Ovary (tissue), 10 donors: ENCODE measurements at places on chromosomes 5 and 9. TPM values are rescaled to one million over a fixed set of nuclear protein-coding genes. Genes with fewer than 3 reads are reported as not detected.

WNT8A gene
- total RNA-seq = not detected

GRCh38 chr5:132419502-132420468 lies 50.3 kb downstream of the SLC22A5 start:
- DNase-seq = peak; percentile 60

CEMIP2 gene
- total RNA-seq = 15.1 TPM

DNA sequence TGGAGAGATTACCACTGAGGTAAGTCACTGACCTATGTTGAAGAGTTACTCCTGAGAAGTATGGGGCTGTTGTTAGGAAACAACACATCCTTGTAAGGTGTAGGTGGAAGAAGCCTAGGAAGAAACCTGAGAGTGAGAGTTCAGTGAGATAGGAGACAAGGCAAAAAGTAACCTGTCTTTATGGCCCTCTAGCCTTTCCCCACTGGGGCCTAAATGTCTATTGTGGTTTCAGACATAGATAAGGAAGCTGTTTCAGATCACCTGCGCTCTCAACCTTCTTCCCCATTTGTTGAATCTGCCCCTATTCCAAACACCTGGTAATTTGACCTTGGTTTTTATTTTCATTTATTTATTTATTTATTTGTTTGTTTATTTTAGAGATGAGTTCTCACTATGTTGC lies 397.1 kb upstream of the RORB start:
- no peak for DNase-seq

MTX3 gene
- 20.5 TPM for total RNA-seq

SLC6A3 gene
- 0.46 TPM for total RNA-seq

ZBED3 gene
- 15.9 TPM for total RNA-seq

- no peak for DNase-seq
These were observed 988.3 kb downstream of the TLE1 start for GRCh38 chr9:80701061-80701460.

DNA sequence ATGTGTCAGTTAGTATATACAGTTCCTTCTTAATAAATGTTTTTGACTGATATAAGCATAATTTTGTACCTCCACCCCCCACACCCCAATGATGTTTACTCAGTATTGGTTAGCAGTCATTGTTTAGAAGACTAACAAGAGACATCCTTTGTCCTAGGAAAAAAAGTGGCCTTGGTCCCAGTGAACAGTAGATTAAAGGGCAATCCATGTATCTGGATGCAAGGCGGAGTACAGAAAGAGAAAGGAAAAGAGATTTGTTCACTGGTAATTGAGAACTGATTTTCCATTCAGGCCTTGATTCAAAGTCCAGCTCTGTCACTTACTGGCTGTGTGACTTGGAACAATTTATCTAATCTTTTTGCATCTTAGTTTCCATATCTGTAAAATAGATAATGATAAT lies 4.6 kb downstream of the RALGPS1 start:
- DNase-seq = no peak

GLRA1 gene
- total RNA-seq = not detected

RNF145 gene
- total RNA-seq = 45.7 TPM

DNA sequence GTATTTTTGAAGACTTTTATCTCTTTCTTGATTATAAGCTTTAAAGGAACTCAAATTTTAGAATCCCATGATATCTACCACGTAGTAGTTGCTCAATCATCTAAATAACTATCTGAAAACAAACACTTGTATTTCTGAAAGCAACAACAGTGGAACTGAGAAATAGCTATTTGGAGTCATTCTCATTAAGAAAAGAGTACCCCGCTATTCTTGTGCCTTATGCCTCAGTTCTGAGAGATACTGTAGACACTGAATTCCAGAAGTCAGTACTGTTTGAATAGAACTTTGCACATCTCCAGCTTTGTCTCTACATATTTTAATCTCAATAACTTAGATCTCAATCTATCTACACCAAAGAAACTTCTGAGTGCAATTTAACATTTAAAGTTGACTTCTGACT lies 11.4 kb downstream of the CHD1 start:
- no peak for DNase-seq

CDC42SE2 gene
- total RNA-seq = 37.6 TPM

GRCh38 chr5:97601651-97602050 lies 418.6 kb upstream of the RIOK2 start:
- no peak for DNase-seq

GRCh38 chr5:73591698-73592501 lies 26.4 kb downstream of the UTP15 start:
- no peak for DNase-seq

DNA sequence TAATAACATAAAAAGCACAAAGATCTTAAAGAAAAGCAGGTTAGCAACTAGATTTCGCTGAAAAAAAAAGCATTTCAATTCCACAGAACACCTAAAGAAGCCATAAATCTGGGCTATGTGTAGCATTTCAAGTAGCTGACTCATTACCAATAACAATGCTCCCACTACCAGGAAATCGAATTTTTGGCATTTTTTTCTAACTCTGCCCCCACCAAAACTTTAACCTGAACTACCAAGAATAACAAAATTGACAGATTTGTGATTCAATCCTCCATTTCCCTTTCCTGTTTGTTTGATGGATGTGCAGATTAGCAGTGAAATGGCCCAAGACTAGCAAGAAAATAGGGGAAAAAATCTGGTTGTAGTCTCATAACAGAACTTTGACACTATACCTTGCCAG lies 180.2 kb downstream of the RASEF start:
- no peak for DNase-seq

DNA sequence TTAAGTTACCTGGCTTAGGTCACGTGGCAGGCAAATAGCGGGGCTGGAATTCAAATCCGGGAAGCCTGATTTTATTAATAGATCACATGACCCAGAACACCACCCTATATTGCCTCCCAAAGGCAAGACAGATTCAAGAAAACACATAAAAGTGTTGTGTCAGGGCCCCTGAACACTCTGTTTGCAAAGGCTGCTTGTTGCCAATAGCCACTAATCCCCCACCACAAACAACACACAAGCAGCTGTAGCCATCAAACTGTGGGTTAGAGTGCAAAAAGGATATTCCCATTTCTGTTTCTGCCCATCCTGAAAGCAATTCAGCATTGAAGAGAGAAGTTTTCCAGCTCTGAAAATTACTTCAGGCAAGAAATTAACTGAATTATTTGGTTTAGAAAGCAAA lies 358.9 kb upstream of the RFX3 start:
- DNase-seq = no peak

- DNase-seq = no peak
These were observed 610.9 kb downstream of the DTWD2 start for GRCh38 chr5:118377420-118377819.

DNA sequence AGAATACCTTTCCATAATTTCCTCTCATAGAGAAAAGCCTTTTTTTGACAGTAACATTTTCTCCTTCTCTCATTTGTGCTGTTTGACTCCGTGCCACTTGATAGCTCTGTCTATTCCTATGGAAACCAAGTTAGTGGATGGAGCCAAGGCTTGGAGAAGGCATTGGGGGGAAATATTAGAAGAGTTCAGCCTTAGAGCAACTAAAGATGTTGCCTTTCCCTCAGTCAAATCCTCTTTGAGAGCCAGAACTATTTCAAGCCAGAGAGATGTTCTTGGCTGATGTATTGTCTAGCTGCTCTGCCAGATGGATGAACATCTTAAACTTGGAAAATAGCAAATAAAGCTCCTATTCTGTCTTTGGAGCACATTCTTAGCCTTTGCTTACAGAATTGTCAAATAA lies 112.4 kb downstream of the INVS start:
- no peak for DNase-seq

SVEP1 gene
- total RNA-seq = 19.0 TPM

IL17B gene
- total RNA-seq = not detected

SLC36A2 gene
- not detected for total RNA-seq

GRCh38 chr9:9621355-9621940 lies 991.4 kb downstream of the PTPRD start:
- DNase-seq = no peak

DNA sequence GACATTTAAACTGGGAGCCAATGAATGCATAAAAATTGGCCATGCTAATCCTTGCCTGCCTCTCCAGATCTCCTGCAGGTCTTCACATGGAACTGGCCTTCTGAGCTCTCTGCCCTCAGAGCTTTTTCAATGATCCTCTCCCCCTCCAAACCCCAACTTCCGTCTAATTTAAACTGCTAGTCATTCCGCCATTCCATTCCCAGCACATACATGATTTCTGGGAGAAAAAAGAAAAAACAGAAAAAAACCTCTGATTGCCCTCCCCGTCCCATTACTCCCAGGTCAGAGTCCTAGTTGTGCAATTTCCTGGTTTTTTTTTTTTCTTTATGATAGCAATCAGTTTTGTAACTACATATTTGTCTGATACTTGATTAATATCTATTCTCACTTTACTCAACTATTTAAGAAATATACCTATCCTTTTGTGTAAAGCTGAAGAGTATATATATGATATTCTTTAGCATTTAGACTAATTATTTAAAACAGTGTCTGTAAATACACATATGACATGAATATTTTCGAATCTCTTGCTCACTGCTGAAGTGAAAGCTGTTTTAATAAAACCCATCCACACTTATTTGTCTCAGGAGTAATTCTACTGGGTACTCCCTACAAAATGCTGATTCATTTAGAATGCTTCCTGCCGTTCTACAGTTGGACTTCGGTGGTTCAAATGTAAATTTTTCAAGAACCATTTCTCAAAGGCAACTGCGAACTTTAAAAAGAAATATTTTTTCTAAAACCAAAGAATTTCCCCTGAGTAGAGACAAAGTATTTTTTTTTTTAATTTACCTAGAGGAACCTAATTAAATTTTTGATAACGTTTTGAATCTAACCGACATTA lies 1.6 kb downstream of the HINT1 start:
- no peak for DNase-seq

DNA sequence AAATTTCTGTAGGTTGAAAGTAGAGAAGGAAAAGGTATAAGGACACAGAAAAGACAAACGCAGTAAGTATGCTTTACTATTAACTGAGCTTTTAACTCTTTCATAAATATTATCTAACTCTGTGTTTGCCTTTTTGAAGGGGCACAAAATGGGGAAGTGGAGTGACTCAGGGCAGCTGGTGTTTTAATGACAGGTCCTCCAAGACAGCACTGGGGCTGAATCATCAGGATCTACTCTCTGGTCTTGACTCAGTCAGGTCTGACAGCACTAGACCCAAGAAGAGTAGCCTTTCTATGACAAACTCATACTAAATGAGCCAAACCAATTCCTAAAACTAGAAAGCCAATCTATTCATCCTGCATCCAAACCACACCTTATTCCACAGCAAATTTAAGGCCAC lies 102.2 kb downstream of the APTX start:
- DNase-seq = no peak

- DNase-seq = no peak
These were observed 108.4 kb downstream of the ALDH1A1 start for GRCh38 chr9:72844440-72844768.
